ENCODE measurements at places on chromosomes 2 and 18. TPM values are rescaled to one million over a fixed set of nuclear protein-coding genes. Genes with fewer than 3 reads are reported as not detected.

DNA sequence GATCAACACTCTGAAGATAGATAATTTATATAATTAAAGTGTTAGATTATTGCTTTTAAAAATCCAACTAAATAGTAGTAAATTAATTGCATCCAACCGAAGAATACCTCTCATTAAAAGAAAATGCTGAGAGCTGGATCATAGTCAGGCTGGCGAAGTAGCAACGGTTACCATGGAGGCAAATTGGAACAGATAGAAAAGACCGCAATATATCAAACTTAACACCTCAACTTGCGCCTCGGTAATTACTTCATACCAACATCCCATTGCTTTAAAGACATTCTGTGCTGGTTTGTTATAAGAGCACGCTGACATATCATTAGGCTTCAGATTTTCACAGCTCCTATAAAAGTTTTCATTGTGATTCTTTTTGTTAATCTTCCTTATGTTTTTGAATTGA lies 183.8 kb upstream of the ZC3H15 start:
- H3K4me1 ChIP-seq: peaks cover 17% of the 10 kb centered on the region
- no peak overlapping the region for H3K27ac ChIP-seq
- no peaks in the 10 kb centered on the region for H3K27me3 ChIP-seq
- no peak overlapping the region for H3K4me3 ChIP-seq

PDE1A gene
- 0.28 TPM for total RNA-seq

GRCh38 chr2:53568469-53568868 lies 199.1 kb upstream of the CHAC2 start:
- no peak overlapping the region for H3K27ac ChIP-seq
- H3K36me3 ChIP-seq: no peaks in the 10 kb centered on the region
- H3K4me3 ChIP-seq: no peak overlapping the region
- no peak for DNase-seq
- no peaks in the 10 kb centered on the region for H3K4me1 ChIP-seq

- DNase-seq: peak; percentile 54
- H3K4me3 ChIP-seq: no peak overlapping the region
- no peaks in the 10 kb centered on the region for H3K27me3 ChIP-seq
- H3K4me1 ChIP-seq: peaks cover 29% of the 10 kb centered on the region
- no peaks in the 10 kb centered on the region for H3K36me3 ChIP-seq
- H3K27ac ChIP-seq: peak overlapping the region; percentile 91
Observed at GRCh38 chr2:1613731-1614354, 130.5 kb downstream of the PXDN start.

PLGLB1 gene
- total RNA-seq: 0.27 TPM

GRCh38 chr2:120735746-120736170 lies at the start of gene GLI2:
GLI2 (plus strand) TSS chr2:120735868; CDS start chr2:120797321, 61,453 bp downstream.
- DNase-seq: peak; percentile 90
- peak within 1 kb of the TSS; percentile 90 for H3K27ac ChIP-seq
- H3K4me3 ChIP-seq: peak within 1 kb of the TSS; percentile 91
- H3K4me1 ChIP-seq: peaks cover 42% of the 10 kb centered on the region
- no peaks in the 10 kb centered on the region for H3K36me3 ChIP-seq
- no peaks in the 10 kb centered on the region for H3K27me3 ChIP-seq

GRCh38 chr2:112794131-112794733 lies 9.9 kb upstream of the IL1A start:
- H3K4me1 ChIP-seq: peaks cover 12% of the 10 kb centered on the region
- no peaks in the 10 kb centered on the region for H3K36me3 ChIP-seq
- no peak overlapping the region for H3K27ac ChIP-seq

ABCB11 gene
- total RNA-seq: not detected

DNA sequence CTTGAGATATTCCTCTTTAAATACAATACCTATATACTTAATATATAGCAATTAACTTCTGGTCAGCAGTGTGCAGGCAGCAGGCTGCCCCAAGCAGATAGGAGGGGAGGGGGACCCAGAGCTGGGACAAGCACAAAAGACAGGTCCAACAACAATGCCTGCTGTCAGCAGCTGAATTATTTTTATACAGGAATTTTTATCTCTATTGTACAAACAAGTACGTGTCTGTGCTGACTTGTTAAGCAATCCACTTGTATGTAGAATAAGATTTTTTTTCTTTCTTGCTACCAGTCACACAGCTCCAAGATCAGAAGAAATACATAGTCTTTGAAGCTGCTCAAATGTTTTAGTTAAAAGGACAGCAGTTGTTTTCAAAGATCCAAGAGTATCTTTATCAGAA lies 16.7 kb downstream of the BCL11A start:
- H3K4me3 ChIP-seq: no peak overlapping the region
- no peaks in the 10 kb centered on the region for H3K36me3 ChIP-seq
- peaks cover 96% of the 10 kb centered on the region for H3K4me1 ChIP-seq
- no peak overlapping the region for H3K27ac ChIP-seq
- no peaks in the 10 kb centered on the region for H3K27me3 ChIP-seq

- H3K27me3 ChIP-seq: no peaks in the 10 kb centered on the region
- H3K4me3 ChIP-seq: no peak overlapping the region
- H3K36me3 ChIP-seq: peaks cover 4% of the 10 kb centered on the region
- DNase-seq: peak; percentile 21
- H3K4me1 ChIP-seq: peaks cover 27% of the 10 kb centered on the region
Observed at GRCh38 chr2:101517758-101518271, 42.9 kb upstream of the RFX8 start.

DNA sequence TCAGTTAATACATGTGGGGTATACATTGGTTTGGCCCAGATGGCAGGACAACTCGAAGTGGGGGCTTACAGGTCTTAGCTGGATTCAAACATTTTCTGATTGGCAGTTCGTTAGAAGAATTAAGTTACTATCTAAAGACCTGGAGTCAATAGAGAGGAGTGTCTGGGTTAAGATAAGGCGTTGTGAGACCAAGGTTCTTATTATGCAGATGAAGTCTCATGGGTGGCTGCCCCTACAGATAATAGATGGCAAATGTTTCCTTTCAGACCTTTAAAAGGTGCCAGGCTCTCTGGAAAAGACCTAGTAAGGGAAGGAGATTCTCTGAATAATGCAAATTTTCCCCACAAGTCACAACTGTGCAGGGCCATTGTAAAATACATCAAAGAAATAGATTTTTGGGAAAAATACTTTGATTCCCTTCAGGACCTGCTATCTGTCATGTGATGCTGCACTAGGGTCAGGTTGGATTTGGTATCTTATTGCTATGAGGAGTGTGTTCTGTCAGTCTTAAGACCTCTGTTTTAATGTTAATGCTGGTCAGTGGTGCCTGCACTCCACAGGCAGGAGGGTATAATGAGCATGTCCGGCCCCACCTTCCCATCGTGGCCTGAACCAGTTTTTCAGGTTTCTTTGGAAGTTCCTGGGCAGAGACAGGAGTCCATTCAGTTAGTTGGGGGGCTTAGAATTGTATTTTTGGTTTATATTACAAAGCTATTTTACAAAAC lies 14.3 kb upstream of the MC5R start:
- peak overlapping the region; percentile 18 for H3K4me3 ChIP-seq
- no peaks in the 10 kb centered on the region for H3K36me3 ChIP-seq

DLX2 gene
- 0.16 TPM for total RNA-seq

GRCh38 chr2:231057590-231057989 lies 923 bp downstream of the PSMD1 start:
- H3K27me3 ChIP-seq: peaks cover 9% of the 10 kb centered on the region
- H3K36me3 ChIP-seq: peaks cover 10% of the 10 kb centered on the region
- peak overlapping the region; percentile 70 for H3K27ac ChIP-seq
- no peak for DNase-seq
- H3K4me1 ChIP-seq: peaks cover 15% of the 10 kb centered on the region
- peak overlapping the region; percentile 97 for H3K4me3 ChIP-seq

DNA sequence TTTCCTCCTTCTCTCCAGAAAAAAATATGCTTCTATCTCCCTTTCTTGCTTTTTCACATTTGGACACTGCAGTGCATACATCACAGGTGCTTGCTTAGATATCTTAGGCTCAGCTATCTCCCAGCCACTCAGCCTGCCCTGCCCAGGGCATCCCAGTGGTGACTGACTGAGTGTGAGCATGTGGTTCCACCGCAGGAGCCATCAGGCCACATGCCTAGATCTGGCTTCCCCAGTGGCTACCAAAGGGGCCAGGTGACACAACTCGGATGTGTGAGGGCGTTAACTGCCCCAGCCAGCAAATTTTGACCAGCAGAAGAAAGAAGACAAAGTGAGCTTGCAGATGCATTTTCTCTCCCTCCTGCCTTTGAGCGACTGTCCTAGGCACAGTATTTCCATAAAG lies 25.5 kb downstream of the SP5 start:
- no peaks in the 10 kb centered on the region for H3K36me3 ChIP-seq
- no peak for DNase-seq
- H3K4me3 ChIP-seq: no peak overlapping the region
- H3K27me3 ChIP-seq: no peaks in the 10 kb centered on the region
- H3K27ac ChIP-seq: no peak overlapping the region
- no peaks in the 10 kb centered on the region for H3K4me1 ChIP-seq

GRCh38 chr2:224222291-224222690 lies 179.6 kb downstream of the FAM124B start:
- H3K4me1 ChIP-seq: peaks cover 8% of the 10 kb centered on the region
- no peak overlapping the region for H3K4me3 ChIP-seq
- peak; percentile 34 for DNase-seq
- H3K27me3 ChIP-seq: no peaks in the 10 kb centered on the region
- no peak overlapping the region for H3K27ac ChIP-seq

GRCh38 chr2:23426263-23426905 lies 41.4 kb downstream of the KLHL29 start:
- no peak overlapping the region for H3K27ac ChIP-seq
- no peak overlapping the region for H3K4me3 ChIP-seq
- DNase-seq: no peak
- H3K4me1 ChIP-seq: no peaks in the 10 kb centered on the region

GRCh38 chr18:72122103-72122502 lies 422.0 kb downstream of the CBLN2 start:
- no peaks in the 10 kb centered on the region for H3K4me1 ChIP-seq
- H3K27ac ChIP-seq: no peak overlapping the region
- DNase-seq: no peak
- H3K4me3 ChIP-seq: no peak overlapping the region
- no peaks in the 10 kb centered on the region for H3K27me3 ChIP-seq

DNA sequence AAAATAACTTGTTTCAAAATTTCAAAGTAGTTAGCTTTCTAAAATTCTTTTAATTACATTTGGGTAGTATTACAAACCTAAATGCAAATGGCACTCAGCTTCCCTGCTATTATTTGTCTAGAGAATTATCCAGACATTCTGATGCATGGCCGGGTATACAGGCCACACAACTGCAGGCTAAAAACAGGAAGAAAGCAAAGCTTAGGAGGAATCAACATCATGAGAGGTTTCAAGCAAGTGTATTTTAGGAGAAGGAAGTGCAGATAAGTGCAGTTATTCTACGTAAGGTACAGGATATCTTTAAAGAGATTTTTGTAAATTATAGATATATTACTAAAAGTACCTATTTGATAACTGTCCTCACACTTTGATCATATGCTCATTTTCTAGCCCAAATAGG lies 46.8 kb upstream of the RNU4ATAC start:
- no peak for DNase-seq
- H3K36me3 ChIP-seq: no peaks in the 10 kb centered on the region
- no peaks in the 10 kb centered on the region for H3K27me3 ChIP-seq
- H3K27ac ChIP-seq: no peak overlapping the region
- H3K4me3 ChIP-seq: no peak overlapping the region

DNA sequence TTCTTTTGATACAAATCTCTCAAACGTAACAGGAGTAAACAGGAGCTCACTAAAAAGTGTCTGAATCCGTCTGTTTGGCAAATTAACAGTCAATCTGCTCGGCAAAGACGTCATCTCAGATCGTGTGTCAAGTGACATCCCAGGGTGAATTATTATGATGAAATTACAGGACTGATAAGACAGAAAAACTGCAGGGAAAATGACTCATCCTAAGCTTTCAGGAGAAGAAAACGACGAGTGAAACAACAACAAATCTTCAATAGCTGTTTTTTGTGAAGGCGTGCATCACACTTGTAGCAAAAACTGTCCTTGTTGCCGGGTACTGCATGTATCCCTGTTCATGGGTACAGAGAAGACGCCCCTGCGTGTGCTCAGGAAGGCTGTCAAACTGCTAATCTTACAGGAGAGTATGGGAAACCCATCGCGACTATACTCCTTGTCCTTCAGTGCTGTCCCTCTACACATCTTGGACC lies 24.9 kb downstream of the EPB41L3 start:
- no peak overlapping the region for H3K27ac ChIP-seq
- H3K27me3 ChIP-seq: no peaks in the 10 kb centered on the region
- no peak overlapping the region for H3K4me3 ChIP-seq

- H3K36me3 ChIP-seq: no peaks in the 10 kb centered on the region
- H3K4me3 ChIP-seq: peak within 1 kb of the TSS; percentile 67
- H3K27me3 ChIP-seq: peaks cover 21% of the 10 kb centered on the region
- H3K27ac ChIP-seq: no peak within 1 kb of the TSS
Observed at GRCh38 chr2:190343536-190344275, at the start of gene INPP1. INPP1 (plus strand) TSS chr2:190343589; CDS start chr2:190360103, 16,514 bp downstream.

DNA sequence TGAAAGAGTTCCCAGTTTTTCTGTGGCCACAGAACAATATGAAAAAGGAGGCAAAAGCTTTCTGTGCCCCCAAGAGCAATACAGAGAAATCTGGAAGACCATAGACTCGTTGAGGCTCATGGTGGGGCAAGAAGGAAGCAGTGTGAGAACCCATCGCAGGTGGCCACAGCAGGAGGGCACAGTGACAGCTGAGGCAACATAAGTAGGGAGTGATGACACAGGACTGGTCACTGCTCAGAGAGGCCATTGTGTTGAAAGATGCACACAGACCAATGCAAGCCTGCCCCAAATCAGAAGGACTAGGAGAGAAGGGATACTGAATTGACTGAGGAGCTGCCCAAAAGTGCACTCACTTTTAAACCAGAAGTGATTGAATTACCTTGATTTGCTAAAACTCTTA lies 483.6 kb downstream of the EPHA4 start:
- H3K27me3 ChIP-seq: no peaks in the 10 kb centered on the region
- DNase-seq: no peak
- H3K27ac ChIP-seq: no peak overlapping the region
- H3K36me3 ChIP-seq: no peaks in the 10 kb centered on the region
- no peak overlapping the region for H3K4me3 ChIP-seq
- no peaks in the 10 kb centered on the region for H3K4me1 ChIP-seq

TEX44 gene
- not detected for total RNA-seq

DNA sequence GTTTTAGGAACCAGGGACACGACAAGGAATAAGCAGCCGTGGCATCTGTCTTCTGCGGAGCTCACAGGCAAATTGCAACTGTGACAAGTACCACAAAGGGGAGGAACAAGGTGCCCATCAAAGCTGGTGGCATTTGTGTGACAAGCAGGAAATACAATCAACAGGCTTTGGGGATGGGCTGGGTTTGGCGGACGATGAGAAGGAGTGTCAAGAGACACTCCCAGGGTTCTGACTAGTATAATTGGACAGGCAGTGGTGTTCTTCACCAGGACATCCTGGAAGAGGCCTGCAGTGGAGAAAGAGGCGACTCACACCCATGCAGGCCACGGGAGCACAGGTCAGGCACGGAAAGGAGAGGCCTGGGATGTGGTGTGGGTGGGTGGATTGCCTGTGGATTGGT lies 14.2 kb upstream of the SPATA3 start:
- no peak overlapping the region for H3K4me3 ChIP-seq
- H3K27ac ChIP-seq: no peak overlapping the region
- no peaks in the 10 kb centered on the region for H3K36me3 ChIP-seq
- H3K4me1 ChIP-seq: peaks cover 1% of the 10 kb centered on the region

C2orf66 gene
- not detected for total RNA-seq

GRCh38 chr2:113218283-113219091 lies 44.7 kb downstream of the PSD4 start:
- H3K27me3 ChIP-seq: no peaks in the 10 kb centered on the region
- no peaks in the 10 kb centered on the region for H3K36me3 ChIP-seq
- no peak overlapping the region for H3K4me3 ChIP-seq
- DNase-seq: no peak
- no peak overlapping the region for H3K27ac ChIP-seq
- no peaks in the 10 kb centered on the region for H3K4me1 ChIP-seq

Data from GM23338 (cell line).